T-helper 17 cell (primary cell): ENCODE measurements at places on chromosomes 11 and 22.

GRCh38 chr11:7046474-7047175 is 26.3 kb downstream of the NLRP14 start:
- DNase-seq = no peak

DNA sequence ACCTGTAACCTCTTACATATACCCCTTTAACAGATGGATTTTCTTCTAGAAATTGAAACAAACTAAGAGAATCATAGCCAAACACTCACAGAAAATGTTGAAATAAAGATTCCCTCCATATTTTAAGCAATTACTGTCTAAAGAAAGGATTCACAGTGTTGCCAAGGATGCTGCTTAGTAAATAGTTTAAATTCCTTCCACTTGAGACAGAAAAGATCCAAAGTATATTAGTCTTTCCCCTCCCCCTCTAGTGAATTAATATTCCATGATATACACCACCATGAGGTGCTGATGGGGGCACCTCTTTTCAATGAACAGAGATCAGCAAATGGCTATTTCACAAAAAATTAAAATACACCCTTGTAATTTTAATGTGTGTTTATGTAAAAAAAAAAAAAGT is 186.8 kb downstream of the SOX6 start:
- no peak for DNase-seq

DNA sequence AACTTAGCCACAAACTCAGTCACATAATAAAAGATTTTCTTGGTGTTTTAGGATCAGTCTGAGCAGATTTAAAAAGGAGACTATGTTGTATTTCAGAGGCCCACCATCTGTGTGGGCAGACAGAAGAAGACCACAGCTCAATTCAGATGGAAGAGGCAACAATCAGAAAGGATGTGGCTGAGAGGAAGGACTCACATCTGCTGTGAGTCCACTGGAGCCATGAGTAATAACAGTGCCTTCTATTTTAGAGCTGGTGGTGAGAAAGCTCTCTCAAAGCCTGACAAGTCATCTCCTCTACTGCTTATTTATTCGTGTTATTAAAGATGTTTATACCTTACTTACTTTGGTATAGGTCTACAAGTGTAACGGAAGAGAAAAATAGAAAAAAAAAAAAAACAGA is 357.2 kb downstream of the OPCML start:
- DNase-seq = no peak

DNA sequence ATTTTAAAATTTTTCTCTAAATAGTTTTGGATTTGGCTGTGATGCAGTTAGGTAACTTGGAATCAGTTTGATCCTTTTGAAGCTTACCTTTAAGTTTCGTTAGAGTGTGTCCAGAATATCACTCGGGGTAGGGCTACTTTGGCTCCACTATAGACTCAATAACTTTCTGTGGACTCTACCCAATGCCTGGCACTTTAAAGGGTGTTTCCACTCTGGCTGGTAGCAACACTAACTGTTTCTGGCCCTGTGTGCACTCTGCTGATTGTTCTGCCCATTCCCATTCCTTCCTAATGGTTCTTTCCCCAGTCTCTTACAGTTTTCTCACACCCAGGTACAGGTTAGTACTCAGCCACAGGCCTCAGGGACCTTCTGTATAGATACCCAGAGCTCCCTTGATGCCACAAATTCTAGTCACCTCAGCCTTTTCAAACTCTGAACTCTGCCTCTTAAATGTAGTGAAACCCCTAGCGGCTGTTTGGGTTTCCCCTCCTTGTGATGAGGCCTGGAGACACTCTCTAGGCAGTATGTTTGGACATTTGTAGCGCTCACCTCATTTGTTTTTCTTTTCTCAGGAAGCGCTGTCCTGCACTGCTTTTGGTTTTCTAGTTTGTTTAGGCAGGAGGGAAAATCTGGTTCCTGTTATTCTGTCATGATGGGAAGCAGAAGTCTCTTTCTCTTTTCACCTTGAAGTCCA is 16.8 kb downstream of the CUL5 start:
- no peak for DNase-seq

DNA sequence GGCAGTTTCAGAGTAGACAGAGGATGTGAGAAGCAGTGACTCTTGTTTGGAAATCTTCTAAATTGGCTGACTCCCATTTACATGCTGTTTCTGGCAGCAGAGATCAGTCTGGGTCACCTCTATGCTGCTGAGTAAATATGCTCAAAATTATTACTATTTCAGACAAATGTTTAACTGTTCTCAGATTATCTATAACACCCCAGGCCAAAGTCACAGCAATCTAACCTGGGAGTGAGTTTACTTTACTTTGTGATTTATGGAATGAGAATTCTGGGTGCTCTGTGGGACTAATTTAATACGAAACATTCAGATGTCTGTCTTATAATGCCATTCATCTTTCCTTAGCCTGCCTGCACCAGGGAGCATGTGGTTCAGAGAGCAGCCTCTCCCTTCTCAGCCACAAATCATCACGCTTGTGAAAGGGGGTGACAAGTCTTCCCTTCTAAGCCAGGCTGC is 282.5 kb upstream of the MPPED2 start:
- DNase-seq = no peak

DNA sequence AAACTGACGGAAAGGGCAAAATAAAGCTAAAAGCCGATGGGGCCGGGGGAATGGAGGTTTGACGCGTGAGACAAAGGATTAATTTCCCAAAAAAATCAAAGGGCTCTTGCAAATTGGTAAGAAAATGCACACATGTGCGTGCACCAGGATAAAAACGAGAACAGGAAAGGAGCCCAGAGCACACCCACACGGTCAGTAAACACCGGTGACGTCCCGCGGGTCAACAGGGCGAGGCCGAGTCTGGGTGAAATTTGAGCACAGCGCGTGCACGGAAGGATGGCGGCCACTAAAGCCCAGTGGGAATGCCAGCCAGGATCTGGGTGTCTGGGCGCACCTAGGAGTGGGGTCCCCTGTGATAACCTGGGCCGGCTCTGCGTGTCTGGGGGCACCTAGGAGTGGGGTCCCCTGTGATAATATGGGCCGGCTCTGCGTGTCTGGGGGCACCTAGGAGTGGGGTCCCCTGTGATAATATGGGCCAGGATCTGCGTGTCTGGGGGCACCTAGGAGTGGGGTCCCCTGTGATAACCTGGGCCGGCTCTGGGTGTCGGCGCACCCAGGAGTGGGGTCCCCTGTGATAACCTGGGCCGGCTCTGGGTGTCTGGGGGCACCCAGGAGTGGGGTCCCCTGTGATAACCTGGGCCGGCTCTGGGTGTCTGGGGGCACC is 44.4 kb downstream of the BRSK2 start:
- no peak for DNase-seq

DNA sequence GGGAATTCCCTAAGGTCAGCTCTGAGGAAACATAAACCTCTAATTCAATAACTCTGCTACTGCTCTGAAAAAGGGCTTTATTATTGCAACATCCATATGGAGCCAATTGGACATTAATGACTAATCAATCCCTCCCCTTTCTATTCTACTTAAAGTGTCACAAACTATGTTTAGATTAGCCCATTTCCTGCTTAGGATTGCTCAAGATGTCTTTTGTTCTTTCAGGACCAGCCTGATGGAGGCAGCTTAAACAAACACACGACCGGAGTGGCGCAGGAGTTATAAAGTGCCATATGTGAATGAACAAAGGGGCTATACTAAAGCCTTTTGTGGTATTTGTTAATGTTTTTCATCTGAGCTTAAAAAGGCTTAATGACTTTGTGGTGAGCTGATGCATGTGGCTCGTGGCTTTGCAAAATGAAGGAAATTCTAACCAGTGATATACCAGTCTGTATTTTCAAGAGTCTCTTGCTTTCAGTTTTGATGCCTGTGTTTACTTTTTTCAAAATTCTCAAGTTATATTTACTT is 354.4 kb downstream of the SOX6 start:
- DNase-seq = no peak

- DNase-seq = no peak
Measured at GRCh38 chr11:119974467-119974866, 163.4 kb downstream of the TRIM29 start.

GRCh38 chr11:44673688-44674087 is 53.1 kb upstream of the TSPAN18 start:
- DNase-seq = no peak

GRCh38 chr11:110486156-110486555 is 56.4 kb downstream of the FDX1 start:
- no peak for DNase-seq

DNA sequence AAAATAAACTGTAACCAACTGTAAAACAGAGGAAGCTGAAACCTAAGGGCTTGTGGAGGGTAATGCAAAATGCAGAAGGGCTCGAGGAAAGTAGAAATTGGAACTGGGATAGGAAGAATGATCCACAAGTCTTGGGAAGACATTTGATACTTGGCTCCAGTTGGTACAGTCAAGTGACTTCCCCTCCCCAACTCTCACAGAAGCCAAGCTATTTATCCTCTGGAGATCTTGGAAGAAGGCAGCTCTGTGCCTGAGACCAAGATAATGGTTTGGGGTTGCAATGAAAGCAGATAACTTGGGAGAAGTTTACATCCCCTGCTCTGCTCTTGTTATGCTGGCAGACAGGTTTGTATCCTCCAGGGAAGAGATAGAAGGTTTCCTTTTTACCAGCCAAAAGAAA is 198.9 kb upstream of the ZC3H12C start:
- DNase-seq = no peak

DNA sequence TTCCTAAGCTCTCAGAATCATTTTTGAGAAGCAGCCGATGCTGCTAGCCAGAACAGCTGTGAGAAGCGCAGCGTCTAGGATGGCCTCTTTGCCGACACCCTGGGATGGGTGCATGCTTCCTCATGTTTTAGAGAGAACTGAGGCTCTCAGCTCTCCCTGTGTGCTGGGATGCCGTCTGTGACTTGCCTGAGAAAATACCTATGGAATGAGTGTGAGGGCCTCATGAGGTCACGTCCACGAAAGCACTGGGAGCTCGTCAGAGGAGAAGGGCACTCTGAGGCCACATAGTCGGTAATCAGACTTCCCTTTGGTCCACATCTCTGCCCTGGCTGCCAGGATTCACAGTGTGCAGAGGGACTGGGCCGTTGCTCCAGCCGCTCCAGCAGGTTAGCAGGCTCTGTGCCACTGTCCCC is 54.7 kb downstream of the MICAL3 start:
- no peak for DNase-seq

DNA sequence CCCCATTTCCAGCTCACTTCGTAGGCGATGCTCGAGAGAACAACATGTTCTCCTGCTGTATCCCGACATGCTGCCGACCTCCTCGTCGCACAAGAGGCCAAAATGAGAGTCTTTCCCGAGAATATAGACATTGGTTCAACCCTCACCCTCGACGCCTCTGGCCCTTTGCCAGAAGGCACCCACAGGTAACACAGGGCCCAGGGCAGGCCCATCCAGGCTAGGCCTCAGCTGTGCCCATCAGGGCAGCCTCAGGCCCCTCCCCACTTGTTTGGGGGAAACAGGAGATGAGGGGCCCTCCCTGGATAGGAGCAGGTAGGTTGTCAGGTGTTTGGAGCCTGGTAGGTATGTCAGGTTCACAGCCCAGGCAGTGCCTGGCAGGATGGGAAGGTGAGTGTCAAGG is 2.7 kb upstream of the RGL4 start:
- no peak for DNase-seq

GRCh38 chr11:84882056-84882455 is 745.1 kb downstream of the DLG2 start:
- DNase-seq = no peak

- no peak for DNase-seq
Measured at GRCh38 chr11:86444981-86445380, 70.3 kb downstream of the CCDC81 start.

DNA sequence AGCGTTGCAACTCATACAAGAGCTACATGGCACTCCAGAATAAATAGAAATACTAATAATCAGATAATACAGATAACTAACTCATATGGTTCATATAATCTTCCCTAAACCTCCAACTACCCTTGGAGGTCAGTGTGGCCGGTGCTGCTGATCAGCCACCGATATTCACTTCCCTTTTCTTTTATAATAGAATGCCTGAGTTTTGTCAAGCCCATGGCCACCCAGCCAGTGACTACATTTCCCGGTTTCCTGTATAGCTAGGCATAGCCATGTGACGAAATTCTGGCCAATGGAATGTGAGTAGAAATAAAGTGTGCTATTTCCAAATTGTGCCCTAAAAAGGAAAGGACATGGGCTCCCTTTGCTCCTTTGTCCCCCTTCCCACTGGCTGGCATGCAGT is 5.9 kb upstream of the CAT start:
- DNase-seq = no peak

DNA sequence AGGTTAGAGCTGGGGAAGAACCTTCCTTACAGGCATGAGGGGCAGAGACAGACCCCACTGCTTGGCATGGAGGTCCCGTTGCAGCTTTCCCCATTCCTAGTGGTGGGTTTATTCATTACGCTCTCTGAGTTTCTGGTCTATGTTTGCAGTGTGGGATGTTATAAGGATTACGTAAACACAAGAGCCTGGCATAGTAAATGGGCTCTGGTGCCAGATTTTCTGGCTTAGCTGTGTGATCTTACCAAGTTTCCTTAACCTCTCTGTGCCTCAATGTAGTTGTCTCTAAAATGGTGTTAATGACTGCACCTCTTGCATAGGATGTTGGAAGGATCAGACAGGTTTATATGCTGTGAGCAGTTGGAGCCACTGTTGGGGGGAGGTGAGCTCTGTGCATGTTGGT is 15.1 kb downstream of the DTX4 start:
- no peak for DNase-seq

DNA sequence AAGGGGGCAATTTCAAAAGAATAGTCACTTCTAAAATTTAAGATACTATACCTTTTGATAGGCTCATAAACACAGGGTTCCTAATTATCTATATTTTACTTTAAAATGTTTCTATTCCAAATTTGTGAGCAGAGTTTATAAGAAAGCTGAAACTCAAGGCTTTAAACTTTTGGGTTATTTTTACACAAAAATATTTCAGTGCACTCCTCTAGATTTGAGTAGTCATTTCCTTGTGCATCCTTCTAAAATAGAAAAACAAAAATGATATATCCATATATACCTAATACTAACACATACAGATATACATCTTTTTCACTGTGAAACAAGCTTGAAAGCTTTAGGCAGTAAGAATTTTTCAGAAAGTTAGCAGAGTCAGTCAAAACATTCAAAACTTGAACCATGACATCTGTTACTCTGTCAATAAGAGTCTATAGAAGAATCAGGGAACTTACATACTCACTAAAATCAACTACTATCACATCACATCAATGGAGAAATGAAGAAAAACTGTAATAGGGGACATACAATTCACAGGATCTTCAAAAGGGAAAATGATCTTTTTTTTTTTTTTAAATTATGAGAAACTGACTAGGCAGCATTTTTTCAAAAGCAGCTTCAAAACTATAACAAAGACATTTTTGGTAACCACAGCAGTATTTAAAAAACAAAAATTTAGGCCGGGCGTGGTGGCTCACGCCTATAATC is 5.1 kb downstream of the PHF21A start:
- DNase-seq = no peak

DNA sequence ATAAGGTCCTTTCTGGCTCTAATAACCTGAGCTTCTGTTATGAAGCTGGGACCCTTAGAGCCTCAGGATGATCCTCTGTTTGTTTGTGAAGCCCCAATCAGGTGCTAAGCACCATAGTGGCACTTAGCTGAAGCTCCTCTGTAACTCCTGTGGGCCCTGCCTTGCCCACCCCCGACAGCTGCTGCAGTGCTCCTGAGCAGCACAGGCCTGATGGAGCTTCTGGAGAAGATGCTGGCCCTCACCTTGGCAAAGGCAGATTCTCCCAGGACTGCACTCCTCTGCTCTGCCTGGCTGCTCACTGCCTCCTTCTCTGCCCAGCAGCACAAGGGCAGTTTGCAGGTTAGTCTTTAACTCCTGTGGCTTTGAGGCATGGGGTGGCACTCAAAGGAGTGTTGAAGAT is 19.0 kb upstream of the CCDC134 start:
- no peak for DNase-seq

GRCh38 chr11:132779497-132779896 is 752.8 kb downstream of the OPCML start:
- DNase-seq = no peak

- DNase-seq = no peak
Measured at GRCh38 chr11:396948-397548, 3.0 kb downstream of the PKP3 start.
